Fibroblast of pulmonary artery (primary cell): ENCODE measurements at places on chromosomes 12 and 14.

- no peak for DNase-seq
Observed at GRCh38 chr14:25034803-25035681, 14.9 kb downstream of the STXBP6 start.

DNA sequence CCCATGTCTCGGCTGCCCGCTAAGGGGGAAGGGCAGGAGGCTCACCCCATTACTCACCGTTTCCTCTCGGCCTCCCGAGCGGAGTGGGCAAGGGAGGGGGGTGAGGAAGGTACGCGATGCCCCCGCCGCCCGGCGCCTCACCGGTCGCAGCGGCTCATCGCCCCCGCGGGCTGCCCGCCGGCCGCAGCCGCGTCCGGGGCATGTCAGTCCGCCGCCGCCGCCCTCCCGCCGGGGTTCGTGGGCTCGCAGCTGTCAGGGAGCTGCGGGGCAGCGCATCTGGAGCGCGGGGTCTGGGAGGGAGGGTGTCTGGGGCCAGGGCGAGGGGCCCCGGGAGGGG is 461 bp downstream of the SLC8A3 start:
- no peak for DNase-seq

GRCh38 chr12:124267205-124267778 is 27.6 kb upstream of the RFLNA start:
- DNase-seq = no peak

GRCh38 chr12:120922279-120922678 is 18.1 kb upstream of the SPPL3 start:
- DNase-seq = no peak

DNA sequence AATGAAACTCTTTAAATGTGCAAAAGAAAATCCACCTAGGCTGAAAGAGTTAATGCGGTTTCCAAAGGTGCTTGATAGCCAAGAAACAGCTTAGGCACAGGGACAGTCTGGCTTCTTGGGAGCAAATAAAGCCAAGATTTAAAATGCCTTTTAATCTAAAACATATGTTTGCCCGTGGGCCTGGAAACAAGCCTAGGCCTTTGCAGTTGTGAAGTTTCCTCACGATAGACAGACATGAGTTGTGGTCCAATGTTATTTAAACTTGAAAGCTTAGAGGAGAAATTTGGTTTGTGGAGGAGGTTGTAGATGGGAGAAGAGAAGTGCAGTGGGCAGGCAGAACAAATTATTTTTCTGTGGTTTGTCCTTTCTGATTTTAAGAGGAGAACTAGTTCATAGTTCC is 29.8 kb downstream of the PROX2 start:
- peak; percentile 19 for DNase-seq

GRCh38 chr14:64541972-64542835 is 1.7 kb downstream of the HSPA2 start:
- DNase-seq = no peak

GRCh38 chr12:114415525-114415868 is 9.6 kb upstream of the TBX5 start:
- no peak for DNase-seq

GRCh38 chr14:53514197-53514596 is 361.1 kb upstream of the DDHD1 start:
- no peak for DNase-seq

DNA sequence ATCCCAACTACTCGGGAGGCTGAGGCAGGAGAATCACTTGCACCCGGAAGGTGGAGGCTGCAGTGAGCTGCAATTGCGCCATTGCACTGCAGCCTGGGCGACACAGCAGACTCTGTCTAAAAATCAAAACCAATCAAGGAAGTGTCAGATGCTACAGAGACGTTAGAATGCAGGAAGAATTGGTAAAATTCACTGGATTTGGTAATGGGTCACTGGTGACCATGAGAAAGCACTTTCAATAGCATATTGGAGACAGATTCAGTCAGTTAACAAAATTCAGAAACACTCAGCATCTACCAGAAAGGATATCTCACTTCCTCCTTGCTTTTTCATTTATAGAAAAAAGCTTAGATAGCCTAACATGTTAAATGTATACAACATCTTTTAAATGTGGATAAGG is 17.5 kb downstream of the BIN2 start:
- DNase-seq = no peak

DNA sequence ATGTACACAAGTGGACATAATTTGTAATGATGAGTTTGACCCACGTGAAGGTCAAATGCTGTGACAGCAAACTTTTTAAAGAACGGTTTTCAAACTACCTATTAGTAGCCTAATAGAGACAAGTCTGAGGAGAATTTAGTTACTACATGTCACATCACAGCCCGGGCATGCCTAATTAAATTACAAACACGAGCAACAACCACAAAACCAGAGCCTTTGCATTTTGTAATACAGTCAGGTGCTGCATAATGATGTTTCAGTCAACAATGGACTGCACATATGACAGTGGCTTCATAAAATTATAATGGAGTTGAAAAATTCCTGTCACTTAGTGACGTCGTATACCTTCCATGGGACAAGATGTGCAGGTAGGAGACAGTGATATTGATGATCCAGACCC is 274.5 kb downstream of the DACT1 start:
- DNase-seq = no peak

GRCh38 chr12:13205809-13206559 is 9.5 kb downstream of the EMP1 start:
- DNase-seq = peak; percentile 98
